ENCODE measurements at places on chromosomes 1 and 21.

GRCh38 chr1:115495625-115496024 lies 146.1 kb upstream of the VANGL1 start:
- DNase-seq, result no peak

DNA sequence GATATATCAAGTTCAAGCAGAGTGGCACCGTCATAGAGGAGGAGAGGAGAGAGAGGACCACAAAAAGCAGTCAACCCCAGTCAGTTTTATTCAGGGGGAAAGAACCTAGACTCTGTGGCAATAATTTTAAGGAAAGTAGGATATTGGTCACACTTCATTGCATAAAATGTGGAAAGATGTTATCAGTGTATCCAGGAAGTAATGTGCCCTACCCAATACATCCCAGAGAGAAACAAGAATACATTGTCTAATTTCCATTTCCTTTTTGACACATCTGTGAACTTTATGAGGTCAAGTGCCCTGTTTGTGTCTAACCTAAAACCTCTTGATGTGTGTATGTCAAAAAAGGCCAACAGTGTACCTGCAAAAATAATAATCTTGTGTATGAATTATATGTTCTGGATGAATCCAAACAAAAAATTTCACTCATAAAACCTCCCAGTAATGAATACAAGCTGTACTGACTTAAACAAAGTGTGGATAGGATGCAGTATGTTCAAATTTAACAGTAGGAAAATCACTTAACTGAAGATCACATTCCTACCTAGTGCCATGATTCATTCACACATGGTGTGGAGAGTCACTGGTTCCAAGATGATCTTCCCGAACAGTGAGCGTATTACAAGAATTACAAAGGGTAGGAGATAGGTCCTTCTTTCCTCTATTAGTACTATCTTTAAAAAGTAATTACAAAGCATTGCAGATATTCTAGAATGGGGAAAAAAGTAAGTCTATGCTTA lies 712.1 kb upstream of the CXADR start:
- DNase-seq, result no peak

DNA sequence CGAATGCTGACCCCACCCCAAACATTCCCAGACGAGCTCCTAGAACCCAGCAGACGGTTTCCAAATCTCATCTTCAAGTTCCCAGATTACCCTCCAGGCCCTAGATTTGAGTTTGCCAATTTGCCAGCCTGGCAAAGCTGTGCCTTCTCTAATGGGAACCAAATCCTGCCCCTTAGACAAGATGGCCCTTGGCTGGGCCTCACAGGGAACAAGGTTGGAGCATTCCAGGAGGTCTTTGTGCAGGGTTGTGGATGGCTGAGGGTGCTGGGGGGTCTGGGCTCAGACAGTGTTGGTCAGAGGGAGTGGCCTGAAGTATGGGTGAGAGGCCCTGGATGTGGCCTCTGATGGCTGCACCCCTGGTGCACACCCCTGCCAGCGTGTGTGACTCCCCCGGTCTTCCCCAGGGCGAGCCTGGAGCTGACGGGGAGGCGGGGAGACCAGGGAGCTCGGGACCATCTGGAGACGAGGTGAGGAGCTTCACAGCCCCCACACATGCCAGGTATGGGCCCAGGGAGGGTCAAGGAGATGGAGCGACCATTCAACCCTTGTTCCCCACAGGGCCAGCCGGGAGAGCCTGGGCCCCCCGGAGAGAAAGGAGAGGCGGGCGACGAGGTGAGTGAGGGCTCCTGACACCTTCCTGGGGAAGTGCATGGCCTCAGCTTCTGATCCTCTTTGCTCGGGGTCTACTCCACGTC lies 10.2 kb downstream of the COL6A1 start:
- no peak for DNase-seq

DNA sequence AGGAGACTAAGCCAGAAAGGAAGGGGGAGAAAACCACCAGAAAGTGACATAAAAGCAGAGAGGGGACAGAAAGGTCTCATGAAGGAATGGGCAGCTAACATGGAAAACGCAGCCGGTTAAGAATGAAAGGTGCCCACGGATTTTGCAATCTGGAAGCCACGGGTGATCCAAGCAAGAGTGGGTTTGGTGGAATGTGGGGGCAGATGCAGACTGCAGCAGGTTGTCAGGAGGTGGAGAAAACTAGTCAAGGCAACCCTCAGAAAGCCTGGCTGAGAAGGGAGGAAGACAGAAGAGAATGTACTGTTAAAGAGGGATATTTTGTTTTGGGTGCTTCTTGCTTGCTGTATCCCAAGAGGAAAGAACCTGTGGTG lies 12.6 kb upstream of the SMIM12 start:
- no peak for DNase-seq

DNA sequence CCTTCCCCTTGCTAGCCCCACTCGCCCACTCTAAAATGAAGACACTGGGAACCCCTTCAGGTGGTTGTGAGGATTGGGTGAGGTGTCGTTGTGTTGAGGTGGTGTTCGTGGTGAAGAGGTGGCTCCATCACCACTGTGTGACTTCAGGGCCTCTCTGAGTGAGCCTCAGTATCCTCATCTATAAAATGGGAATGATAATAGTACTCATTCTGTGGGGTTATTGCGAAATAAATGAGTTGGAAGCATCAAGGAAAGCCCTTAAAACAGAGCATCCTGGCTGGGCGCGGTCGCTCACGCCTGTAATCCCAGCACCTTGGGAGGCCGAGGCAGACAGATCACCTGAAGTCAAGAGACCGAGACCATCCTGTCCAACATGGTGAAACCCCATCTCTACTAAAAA lies 6.7 kb upstream of the MARCKSL1 start:
- no peak for DNase-seq

Data from stimulated activated CD8-positive, alpha-beta memory T cell treated with anti-CD3 and anti-CD28 coated beads, Interleukin-7, amount 100 ng/mL, for 4 hours (primary cell).